Sigmoid colon (tissue), 7 donors: ENCODE measurements at places on chromosomes 5 and 9. TPM values are rescaled to one million over a fixed set of nuclear protein-coding genes. Genes with fewer than 3 reads are reported as not detected.

PCAT7 gene
- total RNA-seq, result not detected

HTR4 gene
- total RNA-seq, result 5.0 TPM

DNA sequence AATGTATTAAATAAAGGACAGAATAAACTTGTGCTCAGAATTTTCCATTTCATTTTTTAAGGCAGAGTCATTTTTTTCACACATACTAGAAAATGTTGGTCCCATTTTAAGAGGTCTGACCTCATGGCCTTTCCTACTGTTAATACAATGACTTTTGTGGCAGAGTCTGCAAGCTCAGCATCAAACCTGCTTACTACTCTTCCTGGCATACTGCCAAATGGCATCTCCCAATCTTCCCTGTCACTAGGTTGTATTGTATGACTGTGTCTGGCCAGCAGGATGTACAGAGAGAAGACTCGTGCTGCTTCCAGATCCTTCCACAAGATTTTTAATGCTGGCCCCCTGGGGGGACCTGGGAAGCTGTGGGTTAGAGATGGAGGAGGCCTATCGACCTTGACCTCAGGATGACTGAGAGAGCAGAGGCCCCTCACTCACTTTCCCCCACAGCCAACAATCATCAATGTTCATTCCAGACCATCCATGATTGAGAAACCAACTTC, 64.7 kb downstream of the BARX1 start:
- peak; percentile 38 for DNase-seq

- no peak for DNase-seq
Observed at GRCh38 chr9:134152022-134152448, 12.3 kb downstream of the RNU6ATAC start.
